ENCODE measurements at places on chromosomes 2 and 18.

GRCh38 chr2:105328281-105329196, 996 bp downstream of the TGFBRAP1 start:
- peak; percentile 36 for DNase-seq

GRCh38 chr2:197628043-197628500, 47.3 kb downstream of the RFTN2 start:
- DNase-seq, result peak; percentile 80

GRCh38 chr2:120749506-120750431, 14.1 kb downstream of the GLI2 start:
- DNase-seq, result no peak

DNA sequence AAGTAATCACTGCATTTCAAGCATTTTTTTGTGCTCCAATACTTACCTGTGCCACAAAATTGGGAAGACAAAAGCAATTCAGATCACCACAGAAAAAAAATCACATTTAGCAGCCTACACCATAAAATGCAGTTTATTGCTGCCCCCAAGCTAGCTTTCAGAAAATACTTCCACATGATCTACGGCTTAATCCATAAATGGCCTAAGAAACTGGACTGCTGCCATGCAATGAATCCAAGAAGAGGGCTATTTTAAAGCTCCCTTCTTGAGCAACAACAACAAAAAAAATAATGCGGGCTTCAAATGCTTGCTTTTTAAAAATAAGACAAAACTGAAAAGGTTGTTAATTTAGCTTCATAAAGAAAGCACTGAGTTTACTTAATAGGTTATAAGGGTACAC, 272.3 kb downstream of the RAD51AP2 start:
- no peak for DNase-seq

Measured in inflammatory macrophage treated with lipopolysaccharide for 4 hours (primary cell).